Left colon (tissue), 2 donors: ENCODE measurements at places on chromosomes 13 and 19.
A peak's percentile ranks its signal among the peaks of the same experiment; 100 is the strongest.

- no peak for DNase-seq
Measured at GRCh38 chr19:38033658-38034491, 126.9 kb downstream of the SIPA1L3 start.

GRCh38 chr13:48093588-48093987, 1.3 kb downstream of the MED4 start:
- no peak for DNase-seq

DNA sequence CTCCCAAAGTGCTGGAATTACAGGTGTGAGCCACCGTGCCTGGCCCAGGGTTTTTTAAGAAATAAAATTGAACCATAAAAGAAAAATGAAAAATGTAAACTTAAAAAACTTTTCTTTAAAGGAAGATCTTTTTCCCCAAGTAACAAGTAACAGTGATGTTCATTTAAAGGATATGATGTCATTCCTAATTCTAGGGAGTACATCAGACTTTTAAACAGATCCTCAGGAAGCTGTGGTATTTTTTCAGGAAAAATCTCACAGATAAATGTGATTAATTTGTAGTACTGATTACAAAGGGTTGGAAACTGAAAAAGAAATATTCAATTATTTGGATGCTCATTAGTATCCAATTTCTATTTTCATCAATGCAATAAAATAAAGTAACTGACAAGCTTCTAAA, 14.6 kb upstream of the EEF1AKMT1 start:
- DNase-seq = no peak

- no peak for DNase-seq
Measured at GRCh38 chr13:33355201-33355895, 69.8 kb upstream of the STARD13 start.

DNA sequence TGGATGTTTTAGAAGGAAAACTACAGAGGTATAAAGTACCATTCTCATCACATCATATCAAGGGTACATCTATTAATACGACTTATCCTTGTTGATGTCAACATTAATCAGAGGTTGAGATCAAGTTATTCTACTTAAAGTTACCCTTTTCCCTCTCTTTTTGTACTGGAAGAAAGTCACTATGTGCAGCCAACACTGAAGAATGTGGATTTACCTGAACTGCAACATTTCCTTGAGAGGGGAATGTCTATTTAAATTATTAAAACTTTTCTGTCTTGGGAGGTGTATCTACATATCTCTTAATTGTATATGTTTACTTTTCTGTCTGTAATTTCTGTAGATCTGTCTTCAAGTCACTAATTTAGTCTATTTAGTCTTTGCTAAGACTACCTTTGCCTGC, 2.5 kb upstream of the FBXL3 start:
- DNase-seq = no peak

DNA sequence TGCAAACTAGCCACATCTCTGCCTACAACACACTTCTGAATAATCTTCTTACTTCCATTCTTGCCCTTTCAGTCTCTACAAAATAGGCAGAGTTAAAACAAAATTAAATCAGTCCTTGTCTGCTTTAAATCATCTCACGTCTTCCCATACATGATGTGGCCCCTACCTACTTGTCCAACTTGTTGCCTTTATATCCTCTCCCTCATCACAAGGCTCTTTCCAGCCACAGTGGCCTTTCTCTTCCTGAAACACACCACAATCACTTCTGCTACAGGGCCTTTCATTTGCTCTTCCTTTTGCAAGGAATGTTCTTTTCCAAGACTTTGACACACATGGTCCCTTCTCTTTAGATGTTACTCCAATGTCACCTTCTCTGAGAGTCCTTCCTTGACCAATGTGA, 1.7 kb downstream of the RBM26 start:
- no peak for DNase-seq

DNA sequence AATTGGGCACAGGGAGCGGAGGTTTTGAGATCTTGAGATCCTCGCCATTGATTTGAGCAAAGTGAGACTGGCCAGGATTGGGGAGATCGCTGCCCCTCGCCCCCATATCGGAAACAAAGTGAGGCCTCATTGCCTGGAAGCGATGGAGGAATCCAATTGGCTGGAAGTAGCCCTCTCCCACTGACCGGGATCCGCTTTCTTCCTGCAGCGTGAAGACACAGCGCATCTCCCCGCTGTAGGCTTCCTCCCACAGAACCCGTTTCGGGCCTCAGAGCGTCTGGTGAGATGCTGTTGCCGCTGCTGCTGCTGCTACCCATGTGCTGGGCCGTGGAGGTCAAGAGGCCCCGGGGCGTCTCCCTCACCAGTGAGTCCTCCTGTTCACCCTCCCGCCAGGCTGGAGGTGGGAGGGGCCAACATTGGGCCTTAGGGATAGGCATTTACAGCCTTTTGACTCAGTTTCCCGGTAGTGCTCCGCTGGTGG, 438 bp downstream of the PRKCSH start:
- peak; percentile 46 for DNase-seq

DNA sequence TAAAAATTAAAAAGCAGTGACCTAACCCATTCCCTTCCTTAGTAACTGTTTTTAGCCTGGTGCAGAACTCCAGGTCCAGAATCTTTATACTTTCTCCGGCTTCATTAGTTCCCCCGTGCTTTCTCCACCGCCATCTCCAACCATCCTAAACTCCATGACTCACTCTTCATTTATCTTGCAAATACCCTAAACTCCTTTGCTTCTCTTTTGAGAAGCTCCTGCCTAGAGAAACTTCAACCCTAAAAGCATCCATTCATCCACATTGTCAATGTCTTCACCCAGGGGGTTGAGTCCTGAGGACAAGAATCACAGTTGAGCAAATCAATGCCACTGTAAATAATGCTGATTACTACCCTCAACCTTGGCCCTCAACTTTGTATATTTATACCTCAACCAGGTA, 17.1 kb upstream of the GARRE1 start:
- no peak for DNase-seq

GRCh38 chr13:67630640-67631039, 400.5 kb upstream of the PCDH9 start:
- no peak for DNase-seq

GRCh38 chr19:39385629-39386411, 5.1 kb downstream of the PAF1 start:
- no peak for DNase-seq

GRCh38 chr19:40612831-40613689, 11.9 kb downstream of the LTBP4 start:
- peak; percentile 56 for DNase-seq

- DNase-seq = no peak
Measured at GRCh38 chr13:103895835-103896531, 829.8 kb upstream of the SLC10A2 start.

GRCh38 chr19:35991731-35992450, 3.1 kb upstream of the SDHAF1 start:
- DNase-seq = no peak

- peak; percentile 50 for DNase-seq
Measured at GRCh38 chr19:32041681-32042292, 303.6 kb upstream of the ZNF507 start.

GRCh38 chr19:34838753-34839431, 65.9 kb upstream of the ZNF599 start:
- DNase-seq = no peak

- DNase-seq = peak; percentile 86
Measured at GRCh38 chr19:8367327-8368001, 3.5 kb downstream of the ANGPTL4 start.

DNA sequence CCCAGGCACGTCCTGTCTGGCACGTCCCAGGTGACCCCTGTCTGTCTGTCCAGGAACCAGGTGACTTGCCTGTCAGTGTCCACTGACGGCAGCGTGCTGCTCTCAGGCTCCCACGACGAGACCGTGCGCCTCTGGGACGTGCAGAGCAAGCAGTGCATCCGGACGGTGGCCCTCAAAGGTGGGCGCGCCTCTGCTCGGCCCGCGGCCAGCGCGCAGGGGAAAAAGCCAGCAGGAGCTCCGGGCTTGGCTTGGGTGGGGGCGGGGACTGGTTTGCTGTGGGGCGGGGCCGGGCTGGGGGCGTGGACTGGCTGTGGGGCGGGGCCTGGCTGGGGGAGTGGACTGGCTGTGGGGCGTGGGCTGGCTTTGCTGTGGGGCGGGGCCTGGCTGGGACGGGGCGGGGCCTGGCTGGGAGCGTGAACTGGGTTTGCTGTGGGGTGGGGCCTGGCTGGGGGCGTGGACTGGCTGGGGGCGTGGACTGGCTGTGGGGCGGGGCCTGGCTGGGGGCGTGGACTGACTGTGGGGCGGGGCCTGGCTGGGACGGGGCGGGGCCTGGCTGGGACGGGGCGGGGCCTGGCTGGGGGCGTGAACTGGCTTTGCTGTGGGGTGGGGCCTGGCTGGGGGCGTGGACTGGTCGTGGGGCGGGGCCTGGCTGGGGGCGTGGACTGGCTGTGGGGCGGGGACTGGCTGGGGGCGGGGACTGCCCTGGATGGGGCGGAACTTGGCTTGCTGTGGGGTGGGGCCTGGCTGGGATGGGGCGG, 7.2 kb downstream of the WDR18 start:
- DNase-seq = peak; percentile 45

DNA sequence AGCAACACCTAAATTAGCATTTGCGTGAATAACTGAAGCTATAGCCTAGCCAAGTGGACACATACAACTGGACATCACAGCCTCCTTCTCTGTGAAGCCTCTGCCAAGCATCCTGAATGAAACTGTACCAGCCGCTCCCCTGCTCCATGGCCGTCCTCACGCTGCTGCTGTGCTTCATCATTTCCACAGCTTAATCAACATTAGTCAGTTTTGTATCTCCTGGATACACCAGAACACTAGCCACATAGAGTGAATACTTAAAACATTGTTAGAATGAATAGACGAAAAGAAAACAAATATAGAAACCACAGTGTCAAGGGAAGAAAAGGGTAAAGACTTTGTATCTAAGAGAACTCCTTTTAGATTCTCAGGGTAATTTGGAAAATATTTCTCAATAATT, 1526.9 kb downstream of the EFNB2 start:
- DNase-seq = no peak

DNA sequence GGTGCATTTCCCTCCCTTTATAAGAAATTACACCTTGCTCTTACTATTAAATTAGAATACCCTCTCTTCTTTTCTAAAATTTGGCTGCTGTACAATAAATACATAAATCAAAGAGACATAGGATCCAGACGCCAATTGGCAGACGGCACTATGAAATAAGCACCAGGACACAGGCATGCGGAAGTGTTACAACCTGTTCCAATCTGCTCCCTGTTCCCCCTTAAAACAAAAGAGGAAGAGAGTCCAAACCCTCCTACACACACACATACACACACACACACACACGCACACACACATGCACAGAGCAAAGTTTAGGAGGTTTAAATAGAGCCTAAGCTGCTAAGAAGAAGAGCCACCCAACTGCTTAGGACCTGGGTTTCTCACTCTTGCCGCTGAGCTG, 75.6 kb upstream of the ZNF507 start:
- DNase-seq = no peak

GRCh38 chr13:93411186-93411680, 184.6 kb downstream of the GPC6 start:
- DNase-seq = no peak
